ENCODE measurements at places on chromosomes 2 and 18. TPM values are rescaled to one million over a fixed set of nuclear protein-coding genes. Genes with fewer than 3 reads are reported as not detected.

GRCh38 chr18:68391801-68392200 lies 323.1 kb downstream of the TMX3 start:
- no peak for DNase-seq

The UGT1A10 gene
- total RNA-seq = not detected

- DNase-seq = no peak
Measured at GRCh38 chr18:32355896-32356295, 114.8 kb downstream of the GAREM1 start.

DNA sequence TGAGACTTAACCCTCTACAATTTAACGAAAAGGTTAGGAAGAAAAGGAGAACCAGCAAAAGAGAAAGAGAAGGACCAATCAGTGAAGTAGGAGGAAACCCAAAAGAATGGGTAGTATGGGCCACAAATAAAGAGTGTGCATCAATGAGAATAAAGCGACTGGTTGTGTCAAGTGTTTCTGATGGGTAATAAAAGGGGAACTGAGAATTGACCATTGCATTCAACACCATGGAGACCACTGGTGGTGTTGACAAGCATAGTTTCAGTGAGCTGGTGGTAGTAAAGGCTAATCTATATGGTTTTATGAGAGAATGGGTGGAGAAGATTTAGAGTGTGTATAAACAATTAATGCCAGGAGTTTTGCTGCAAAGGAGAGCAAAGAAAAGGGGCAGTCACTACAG lies 75.4 kb downstream of the CSRNP3 start:
- no peak for DNase-seq

Measured in cardiac septum (tissue), 1 donor.